ENCODE measurements at places on chromosomes 3 and 15.

GRCh38 chr3:56955492-56956111 lies 104.9 kb upstream of the SPATA12 start:
- no peak for DNase-seq

DNA sequence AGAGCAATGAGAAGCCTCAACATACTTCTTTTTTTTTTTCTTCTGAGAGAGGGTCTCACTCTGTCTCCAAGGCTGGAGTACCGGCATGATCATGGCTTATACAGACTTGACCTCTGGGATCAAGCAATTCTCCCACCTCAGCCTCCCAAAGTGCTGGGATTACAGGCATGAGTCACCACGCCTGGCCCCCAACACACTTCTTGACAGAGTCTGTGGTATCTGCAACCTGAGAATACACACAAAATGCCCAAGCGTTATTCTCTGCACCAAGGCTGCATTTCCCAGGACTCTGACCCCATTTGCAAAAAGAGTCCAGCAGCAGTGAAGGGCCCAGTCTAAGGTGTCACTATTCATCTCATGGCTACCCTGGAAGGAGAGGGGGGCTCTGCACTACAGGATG lies 42.7 kb upstream of the BLM start:
- no peak for DNase-seq

DNA sequence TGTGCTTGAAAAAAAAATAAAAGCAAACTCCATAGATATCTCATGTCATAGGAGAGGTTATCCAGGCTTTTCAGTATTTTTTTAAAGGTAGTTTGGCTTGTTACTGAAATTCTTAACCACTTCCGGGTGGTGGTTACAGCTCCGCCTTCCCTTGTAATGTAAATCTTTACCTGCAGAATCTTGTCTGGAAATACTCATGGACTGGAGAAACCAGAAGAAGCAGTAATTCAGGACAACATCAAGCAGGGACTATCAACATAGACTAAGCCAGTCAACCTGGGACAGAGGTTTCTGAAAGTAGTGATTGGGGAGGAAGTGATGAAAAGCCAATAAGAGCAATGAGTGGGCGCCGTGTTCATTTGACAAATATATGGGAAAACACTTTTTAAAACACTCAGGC lies 78.9 kb upstream of the SKOR1 start:
- DNase-seq, result no peak

DNA sequence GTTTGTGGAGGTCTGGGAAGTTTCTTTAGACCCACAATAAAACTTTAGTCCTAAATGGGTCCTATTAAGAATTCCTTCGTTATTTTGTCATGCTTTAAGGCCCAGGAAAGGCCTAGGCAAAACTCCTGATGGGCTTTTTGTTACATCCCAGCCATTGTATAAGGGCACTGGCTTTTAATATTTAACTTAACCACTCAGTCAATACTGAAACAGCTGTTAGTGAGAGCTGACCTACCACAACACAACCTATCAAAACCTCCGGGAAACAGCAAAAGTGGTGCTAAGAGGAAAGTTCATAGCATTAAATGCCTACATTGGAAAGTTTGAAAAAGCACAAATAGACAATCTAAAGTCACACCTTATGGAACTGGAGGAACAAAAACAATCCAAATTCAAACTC lies 39.6 kb downstream of the ALCAM start:
- no peak for DNase-seq

DNA sequence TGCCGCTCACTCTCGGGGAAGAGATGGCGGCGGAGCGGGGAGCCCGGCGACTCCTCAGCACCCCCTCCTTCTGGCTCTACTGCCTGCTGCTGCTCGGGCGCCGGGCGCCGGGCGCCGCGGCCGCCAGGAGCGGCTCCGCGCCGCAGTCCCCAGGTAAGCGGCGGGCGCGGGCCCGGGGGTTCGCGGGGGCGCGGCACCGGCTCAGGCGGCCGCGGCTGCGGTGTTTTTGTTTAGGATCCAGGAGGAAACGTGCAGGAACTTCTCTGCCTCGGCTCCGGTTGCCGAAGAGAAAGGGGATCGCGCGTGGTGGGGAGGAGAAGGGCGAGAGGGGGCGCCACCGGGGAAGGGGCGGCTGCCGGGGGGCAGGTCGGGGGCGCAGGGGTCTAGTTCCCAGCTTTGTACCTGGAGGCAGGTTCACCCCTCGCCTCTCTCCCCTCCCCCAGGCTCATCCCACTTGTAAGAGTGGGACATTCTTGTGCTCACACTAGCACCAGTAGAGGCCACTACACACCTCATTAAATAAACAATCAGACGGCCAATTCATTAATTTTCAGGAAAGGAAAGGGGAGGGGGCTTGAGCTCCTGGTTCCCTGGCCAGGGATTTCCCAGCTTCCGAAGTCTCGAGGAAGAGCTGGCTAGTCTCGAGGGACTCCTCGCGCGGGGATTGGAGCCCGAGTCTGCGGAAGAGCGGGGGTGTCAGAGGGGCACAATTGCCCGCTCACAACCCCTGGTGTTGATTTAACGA lies 562 bp downstream of the NEO1 start:
- DNase-seq, result peak; percentile 36

GRCh38 chr3:10666621-10667020 lies 149.4 kb upstream of the SLC6A11 start:
- DNase-seq, result no peak

GRCh38 chr3:171044835-171045793 lies 18.6 kb upstream of the SLC2A2 start:
- DNase-seq, result peak; percentile 60

- DNase-seq, result no peak
These were observed 34.3 kb upstream of the PIK3CA start for GRCh38 chr3:179113903-179114302.

DNA sequence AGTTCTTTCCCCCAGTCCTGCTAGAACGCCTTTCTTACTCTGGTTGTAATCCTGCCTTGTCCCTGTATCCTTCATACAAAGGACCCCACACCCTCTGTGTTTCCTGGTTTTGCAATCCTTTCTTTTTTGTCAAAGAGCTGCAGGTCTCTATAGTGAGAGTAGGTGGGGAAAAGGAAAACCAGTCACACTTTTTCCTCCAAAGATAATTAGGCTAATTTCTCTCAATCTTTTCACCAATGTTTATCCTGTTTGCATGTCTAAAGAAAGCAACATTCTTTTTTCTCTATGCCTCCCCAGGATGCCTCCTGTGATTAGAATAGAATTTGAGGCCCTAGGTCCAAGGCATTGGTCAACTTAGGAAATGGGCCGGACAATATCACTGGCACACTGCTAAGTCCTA lies 25.4 kb downstream of the SEMA6D start:
- no peak for DNase-seq

DNA sequence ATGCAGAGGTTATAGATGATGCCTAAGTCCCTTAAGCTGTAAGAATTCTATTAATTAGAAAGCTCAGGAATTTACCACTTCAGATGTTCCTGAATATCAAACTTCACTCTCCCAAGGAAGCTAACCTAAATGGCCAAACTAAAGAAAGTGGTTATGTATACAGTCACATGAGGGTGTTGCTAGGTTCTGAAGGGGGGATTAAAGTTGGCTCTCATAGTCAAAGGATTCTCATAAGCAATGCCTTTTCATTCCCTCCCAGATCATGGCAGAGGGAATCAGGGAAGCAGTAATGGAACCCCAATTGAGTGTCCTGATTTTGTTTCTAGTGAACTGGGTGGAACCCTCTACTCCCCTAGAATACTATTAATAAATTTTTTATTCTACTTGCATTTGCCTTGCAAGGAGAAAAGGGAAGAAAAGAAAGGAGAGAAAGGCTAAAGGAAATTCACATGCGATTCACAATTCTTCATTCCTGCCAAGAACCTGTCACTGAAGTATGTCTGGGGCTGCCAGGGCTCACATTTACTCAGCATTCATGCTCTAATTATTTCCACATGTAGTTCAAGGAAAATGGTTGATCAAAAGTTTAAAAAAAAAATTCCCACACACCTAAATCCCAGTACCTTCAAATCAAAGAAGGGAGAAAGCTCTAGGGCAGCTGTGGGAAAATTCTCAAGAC lies 25.1 kb downstream of the FSTL1 start:
- no peak for DNase-seq
